ENCODE measurements at places on chromosomes 7 and 10.

DNA sequence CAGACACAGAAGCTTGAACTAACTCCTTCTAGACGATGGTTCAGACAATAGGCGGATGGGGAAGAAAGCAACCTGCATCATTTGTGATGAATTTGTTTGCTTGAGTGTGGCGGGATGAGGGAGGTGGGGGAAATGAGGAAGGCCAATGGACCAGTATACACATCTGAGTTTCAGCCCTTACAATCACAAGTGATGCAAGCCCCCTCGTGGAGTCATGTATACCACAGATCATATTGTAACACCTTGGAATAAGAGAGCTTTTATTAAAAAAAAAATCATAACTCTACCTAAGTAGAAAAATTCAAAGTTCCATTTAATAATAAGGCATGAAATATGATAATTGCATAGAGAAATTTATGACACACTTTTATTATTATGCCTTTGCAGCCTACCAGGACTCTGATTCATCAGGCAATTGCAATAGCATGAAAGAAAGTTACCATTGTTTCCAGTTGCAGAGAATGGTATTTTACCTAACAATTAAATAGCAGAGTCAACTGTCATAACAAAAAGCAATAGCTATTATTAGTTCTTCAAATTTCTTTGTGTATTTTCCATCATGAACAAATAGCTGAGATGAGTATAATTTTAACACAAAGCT is 230.2 kb upstream of the AKR1E2 start:
- peak; percentile 62 for DNase-seq

- DNase-seq, result no peak
These were observed 42.3 kb downstream of the SUGCT start for GRCh38 chr7:40177071-40177470.

DNA sequence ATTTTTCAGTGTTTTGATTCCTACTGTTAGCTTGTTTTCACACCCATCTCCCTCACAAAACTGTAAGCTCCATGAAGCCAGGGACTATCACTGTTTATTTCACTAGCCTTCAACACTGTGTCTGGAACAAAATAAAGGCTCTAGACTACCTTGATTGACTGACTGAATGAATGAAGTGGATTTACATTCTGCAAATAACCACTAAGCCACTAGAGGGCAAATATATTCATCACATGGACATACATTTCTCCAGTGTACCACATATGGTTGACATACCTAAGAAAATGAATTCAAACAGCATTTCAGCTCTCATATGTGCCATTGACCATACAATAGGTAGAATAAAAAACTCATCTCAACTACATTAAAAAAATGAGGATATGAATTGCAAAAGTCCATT is 185.9 kb downstream of the RAB11FIP2 start:
- DNase-seq, result peak; percentile 47

DNA sequence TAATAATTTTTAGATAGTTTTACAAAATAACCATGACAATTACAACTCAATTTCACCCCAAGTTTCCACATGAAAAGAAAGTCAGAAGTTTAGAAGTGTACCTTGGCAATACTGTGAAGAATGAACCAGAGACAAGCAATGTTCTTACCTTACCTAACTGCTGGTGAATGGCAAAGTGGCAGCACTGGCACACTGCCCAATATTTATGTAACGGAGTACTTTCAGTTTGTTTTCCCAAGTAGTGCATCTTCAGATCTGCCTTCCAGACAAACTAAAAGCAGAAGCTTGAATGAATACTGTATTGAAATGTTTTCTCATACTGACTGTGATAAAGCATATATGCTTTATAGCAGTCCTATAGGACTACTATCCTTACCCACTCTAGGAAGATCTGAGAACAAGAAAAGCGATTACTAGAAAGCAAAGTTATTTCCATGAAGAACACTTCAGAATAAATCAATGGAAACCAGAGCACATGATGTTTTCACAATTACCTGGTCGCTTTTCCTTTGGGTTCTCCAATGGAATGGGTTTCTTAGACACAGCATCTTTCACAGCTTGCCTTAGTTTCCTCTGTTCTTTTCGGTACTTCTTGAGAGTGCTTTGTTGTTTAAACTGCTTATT is 1.5 kb downstream of the NOC3L start:
- DNase-seq, result peak; percentile 49

GRCh38 chr10:110919349-110919931 is at the start of gene SHOC2:
Gene SHOC2, plus strand, starts transcription at chr10:110919604. Its CDS starts 44,755 bp downstream, at chr10:110964359.
- DNase-seq, result peak; percentile 88
